Uterus (tissue), 4 donors: ENCODE measurements at places on chromosomes 2 and 18.

GRCh38 chr18:59087391-59087790 is 52.3 kb upstream of the SEC11C start:
- no peak for DNase-seq

GRCh38 chr2:220528180-220528675 is 900.8 kb downstream of the SLC4A3 start:
- DNase-seq, result no peak

GRCh38 chr18:8951491-8951890 is 151.0 kb upstream of the NDUFV2 start:
- no peak for DNase-seq

- DNase-seq, result no peak
Observed at GRCh38 chr2:122191331-122191730, 435.9 kb downstream of the TSN start.

- DNase-seq, result no peak
Observed at GRCh38 chr2:118822015-118822414, 25.4 kb downstream of the EN1 start.

DNA sequence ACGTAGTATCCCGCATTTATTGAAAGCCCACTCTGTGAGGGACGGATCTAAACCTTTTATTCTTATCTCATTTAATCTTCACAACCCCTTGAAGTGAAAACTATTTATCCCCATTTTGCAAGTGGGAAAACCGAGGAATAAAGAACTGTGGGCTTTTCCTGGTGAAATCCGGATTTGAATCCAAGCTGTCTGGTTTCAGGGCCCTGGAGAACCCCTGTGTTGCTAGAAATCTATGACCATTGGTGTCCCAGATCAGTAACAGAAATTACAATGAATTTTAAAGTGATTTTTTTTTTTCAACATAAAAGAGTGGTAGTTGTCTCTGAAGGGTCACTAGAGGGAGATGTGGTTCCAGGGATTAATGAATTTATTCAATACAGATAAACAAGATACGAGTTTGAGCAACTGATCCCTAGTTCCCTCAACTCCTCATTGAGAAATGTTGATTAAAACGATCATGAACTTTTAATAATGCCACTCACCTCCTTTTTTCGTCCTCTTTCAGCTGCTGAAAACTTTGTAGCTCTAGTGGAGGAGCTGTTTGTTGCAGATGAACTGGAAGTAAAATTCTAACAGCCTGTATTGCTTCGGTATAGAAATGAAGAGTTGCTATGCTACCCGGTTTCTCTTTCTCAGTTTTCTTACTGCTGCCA is 940 bp downstream of the XRCC5 start:
- no peak for DNase-seq

- DNase-seq, result no peak
Observed at GRCh38 chr2:17515652-17516051, 2.6 kb downstream of the RAD51AP2 start.

DNA sequence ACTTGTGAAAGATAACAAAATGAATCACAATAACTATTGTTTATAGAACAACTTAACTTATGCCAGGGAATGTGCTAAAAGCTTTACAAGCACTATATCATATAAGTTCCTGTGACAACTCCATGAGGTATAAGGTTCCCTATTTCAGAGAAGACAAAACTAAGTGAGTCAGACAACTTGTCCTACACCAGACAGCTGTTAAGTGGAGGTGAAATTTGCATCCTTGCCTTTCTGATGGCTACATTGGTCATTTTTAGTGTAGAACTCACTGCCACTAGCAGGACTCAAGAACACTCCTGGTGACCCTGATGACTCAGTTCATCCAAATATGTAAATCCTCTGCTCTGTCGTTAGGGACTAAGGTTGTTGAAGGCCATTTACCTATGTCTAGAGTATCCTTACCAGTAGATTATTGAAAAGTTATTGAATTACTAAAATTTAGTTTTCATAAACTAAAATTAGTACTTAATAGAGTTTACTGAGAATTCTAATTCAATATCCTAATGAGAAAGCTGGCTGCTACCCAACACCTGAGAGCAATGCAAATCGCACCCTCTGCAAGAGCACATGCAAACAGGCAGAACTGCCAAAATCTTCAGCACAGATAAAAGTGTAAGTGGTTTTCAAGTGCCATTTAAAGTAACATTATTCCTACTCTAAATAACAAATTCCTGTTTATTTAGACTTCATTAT is 636.2 kb downstream of the NRXN1 start:
- no peak for DNase-seq

DNA sequence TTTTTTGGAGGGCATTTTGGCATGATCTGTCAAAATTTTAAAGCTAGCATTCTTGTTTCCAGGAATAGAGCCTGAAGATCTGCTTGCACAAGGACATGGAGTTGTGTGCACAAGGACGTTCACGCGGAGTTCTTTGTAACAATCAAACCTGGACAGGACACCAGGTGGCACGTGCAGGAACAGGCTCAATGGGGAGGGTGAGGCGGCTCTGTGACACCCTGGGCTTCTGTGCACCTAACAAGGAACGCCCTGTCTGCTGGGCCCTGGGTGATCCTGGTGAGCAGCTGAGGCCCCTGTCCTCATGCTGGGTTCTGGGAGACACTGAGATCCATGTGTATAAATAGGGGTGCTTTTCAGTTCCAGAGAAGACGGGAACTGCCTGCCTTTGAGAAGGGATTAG is 93.1 kb upstream of the PXDN start:
- DNase-seq, result no peak

GRCh38 chr2:127541809-127542208 is 6.3 kb downstream of the MYO7B start:
- peak; percentile 39 for DNase-seq

DNA sequence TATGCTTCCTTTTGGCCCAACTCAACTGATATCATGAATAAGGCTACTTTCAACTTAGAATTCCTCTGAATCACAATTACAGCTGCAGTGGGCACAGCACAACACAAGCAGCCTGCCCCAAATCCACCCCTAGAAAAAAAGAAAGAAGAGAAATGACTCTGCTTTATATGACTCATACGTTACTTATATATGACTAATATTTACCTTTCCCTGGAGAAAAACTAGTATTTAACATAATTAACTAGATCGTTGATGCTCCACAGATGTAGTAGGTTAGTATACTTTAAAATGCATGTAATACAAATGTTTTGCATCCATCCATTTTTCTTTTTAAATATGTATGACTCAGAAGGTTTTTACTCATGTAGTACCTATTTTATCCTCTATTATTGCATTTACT is 133.3 kb upstream of the UNC80 start:
- DNase-seq, result no peak

DNA sequence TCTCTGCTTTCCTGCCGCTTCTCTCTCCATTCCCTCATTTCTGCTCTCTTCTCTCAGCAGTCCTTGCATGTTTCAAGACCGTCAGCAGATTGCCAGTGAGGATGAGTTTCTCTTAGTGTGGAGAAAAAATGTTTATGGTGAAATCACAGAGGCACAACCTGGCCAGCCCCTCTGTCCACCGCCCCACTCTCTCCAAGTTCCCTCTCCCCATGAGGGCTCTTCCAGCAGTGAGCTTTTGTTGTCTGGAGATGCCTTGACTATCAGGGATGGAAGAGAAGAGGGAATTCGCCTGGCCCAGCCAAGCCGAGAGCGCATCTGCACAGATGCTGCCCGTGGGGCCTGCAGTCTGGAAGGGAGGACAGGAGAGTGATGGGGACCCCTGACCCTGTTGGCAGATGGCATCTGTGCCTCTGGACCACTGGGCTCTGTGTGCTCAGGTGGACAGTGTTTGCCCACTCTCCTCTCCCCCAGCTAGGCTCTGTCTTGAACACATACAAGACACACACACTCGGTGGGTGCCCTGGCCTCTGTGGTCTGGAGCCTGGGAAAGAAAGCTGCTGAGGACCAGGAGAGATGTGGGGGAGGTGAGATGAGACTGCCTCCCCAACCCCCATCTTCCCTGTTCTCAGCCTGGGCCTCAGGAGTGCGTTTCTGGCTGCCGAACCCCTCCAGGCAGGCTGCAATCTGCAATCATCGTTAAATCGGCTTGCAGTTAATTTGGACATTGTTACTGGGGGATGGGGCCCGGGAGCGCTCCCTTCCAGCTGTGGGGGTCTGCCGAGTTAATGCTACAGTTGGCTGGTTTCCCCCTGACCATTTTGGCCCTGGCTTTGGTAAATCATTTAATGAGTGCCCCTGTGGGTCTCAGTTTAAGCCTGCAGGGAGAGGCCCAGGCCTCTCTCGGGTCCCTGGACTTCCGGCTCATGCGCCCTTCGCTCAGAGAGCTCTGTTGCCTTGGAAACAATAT is 4.5 kb downstream of the ITM2C start:
- DNase-seq, result no peak

DNA sequence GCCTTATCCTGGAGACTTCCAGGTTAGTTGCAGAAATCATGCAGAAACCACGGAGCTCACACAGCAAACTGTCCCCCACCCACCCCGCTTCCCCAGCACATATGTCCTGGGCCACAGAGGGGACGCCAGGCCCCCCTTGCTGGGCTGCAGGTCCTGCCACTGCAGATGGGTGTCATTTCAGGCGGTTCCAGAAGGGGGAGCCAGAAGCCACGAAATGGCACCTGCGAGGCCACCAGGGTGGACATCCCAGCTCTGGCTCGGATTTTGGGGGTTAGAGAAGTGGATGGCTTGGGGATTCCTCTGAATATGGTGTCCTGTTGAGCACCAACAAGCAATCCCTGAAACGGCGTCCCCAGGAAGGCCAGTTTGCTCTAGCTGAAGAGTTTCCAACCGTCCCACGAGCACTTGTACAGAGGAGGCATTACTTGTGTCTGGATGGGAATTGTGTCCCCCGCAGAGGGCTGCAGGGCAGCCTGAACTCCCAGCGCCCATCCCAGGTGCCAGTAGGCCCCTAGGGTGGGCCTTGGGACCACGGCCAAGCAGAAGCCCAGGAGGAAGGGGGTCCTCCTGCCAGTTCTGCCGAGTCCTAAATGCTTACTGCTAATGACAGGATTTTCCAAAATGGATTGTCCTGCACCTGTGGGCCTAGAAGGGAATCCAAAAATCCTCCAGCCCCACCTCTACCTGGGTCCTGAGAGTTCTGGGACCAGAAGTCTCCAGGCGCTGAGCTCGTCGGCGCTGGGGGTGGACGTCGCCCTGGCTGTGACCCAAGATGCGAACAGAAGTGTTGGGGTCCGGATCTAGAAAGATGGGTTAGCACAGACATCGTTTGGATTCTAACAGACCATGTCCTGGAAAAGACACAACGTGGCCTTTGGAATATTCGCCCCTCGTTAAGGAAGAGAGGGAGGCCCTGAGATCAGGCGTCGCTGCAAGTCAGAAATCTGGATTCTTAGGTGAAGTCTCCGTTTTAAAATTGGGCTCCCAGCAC is 14.6 kb upstream of the NFATC1 start:
- DNase-seq, result peak; percentile 78

DNA sequence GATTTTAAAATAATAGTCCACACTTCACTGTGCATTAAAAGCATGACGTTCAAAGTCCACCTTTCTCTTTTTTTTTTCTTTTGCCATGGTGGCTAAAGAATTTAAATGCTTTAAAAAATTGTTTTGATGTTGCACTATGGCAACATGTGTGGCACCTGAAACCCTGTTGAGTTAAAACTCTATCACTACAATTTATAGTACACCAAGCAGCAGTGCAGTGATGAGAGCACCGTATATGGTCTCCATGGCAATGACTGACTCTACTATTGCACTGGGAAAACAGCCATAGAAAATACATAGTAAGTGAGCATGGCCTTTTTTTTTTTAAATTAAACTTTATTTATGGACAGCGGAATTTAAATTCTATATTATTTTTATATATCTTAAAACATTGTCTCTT is 298.8 kb downstream of the FIGN start:
- DNase-seq, result no peak

GRCh38 chr2:238869293-238870124 is 21.6 kb downstream of the TWIST2 start:
- no peak for DNase-seq

DNA sequence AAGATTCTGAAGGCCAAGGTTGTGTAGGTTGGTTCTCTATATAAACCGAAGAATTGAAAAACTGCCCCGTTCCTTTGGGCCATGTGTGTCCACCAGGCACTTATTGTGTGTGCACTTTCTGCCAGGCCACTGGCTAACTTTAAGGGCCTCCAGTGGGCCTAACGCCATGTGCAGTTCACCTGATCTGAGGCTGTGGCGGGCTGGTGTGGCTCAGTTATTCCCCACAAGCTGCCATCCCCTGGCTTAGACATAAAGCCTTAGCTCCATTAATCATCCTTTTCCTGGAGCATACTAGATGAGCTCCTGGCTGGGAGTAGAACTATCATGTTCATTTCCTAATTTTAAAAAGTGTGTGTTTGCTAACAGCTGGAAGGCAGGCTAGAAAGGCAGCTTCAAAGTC is 304.1 kb upstream of the TNP1 start:
- peak; percentile 34 for DNase-seq

DNA sequence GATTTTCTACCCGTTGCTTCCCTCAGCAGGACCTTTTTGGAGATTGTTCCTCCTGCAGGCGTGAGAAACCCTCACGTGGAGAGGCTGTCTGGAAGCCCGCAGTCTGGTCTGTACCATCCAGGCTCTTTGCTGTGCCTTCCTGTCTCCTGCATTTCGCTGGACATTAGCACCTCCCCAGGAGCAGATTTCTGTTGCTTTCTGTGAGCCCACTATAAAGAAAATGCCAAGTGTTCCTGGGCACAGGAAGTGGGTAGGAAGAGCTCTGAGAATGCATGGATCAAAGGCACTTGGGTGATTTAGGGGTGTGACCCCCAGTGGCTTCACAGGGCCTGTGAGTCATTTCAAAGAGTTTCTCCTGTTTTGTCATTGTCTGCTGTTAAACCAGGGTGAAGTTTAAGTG is 27.3 kb downstream of the SPTBN1 start:
- DNase-seq, result no peak

DNA sequence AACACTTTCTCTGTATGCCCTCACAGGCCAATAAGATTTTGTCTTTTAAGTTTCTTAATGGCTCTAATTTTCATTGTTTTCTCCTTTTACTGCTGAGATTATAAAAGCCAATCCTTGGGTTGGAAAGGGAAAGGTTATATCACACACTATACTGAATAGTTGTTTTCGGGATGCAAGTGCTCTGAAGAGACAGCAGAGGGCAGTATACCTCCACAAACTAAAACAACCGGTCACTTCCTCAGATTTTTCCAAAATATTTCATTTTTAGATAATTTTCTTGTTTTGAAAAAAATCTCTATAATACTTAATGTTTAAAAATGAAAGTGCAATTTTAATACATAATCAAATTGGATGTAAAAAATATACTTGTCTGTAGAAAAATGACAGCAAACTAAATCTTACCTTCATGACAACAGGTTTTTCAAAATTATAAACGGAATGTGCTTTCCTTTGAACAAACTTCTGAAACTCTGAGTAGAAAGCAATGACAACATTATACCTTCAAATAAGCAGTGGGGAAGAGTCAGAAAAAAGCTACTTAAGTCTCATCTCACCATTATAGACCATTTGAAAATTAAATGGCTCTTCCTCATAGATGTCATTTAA is 82.7 kb downstream of the ORC4 start:
- DNase-seq, result no peak

GRCh38 chr2:234324116-234324515 is 172.8 kb downstream of the ARL4C start:
- DNase-seq, result no peak

GRCh38 chr2:197615016-197615652 is 60.3 kb downstream of the RFTN2 start:
- no peak for DNase-seq
